GM12891 (cell line): ENCODE measurements at places on chromosomes 5 and 9.

GRCh38 chr5:38023799-38024198 is 184.0 kb upstream of the GDNF start:
- DNase-seq: no peak

DNA sequence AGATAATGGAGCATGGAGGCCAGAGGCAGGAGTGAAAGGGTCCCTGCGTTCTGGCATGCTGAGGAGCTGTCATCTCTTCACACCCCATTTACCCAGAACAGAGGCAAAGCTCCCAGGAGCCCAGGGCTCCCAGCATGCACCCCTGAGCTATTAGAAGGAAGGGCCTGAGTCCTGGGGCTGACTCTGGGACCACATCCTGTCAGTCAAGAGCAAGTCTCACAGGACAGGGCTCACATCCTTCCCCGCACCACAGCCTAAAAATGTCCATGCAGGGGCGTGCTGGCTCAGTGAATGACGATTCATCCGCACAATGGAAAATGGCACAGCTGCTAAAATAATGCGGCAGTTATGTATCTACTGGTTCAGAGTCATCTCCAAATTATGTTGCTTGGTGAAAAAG is 31.4 kb downstream of the CAMK2A start:
- DNase-seq: peak; percentile 50

GRCh38 chr9:100011062-100011681 is 87.6 kb downstream of the ERP44 start:
- DNase-seq: no peak

DNA sequence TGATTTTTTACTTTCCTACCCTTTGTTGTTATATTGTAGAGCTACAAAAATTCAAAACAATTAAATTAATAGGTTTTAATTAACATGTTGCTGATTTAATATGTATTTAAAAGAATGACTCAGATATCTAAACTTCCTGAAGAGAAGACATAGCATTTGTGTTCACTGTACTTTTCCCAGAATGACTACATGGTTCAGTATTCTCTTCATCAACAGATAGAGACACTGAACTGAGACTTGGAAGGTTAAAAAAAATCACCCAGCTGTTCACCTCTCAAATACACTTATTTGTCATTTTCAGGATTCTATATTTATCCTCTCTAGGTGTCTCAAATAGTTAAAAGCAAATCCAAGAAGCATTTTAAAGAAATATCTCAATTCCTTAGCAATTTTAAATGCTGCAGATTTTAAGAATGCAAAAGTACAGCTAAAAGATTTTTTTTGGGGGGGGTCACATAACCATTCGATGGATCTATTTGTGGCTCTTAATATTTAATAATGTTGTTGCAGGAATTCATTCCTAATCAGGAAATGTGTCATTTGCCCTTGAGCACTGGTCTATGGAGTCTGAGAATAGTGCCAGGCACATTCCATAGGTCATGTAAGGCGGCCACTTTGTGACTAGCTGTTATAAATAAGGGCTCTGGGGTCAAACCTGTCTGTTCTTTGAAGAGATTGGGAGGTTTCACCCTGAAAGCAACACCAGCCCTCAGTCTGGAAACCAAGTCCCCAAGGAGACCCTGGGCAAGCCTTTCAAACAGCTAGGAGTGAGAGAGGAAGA is 463.1 kb downstream of the NR2F1-AS1 start:
- no peak for DNase-seq

GRCh38 chr5:36651761-36652685 is 45.6 kb downstream of the SLC1A3 start:
- no peak for DNase-seq
